WERI-Rb-1 (cell line): ENCODE measurements at places on chromosomes 3 and 15.
A peak's percentile ranks its signal among the peaks of the same experiment; 100 is the strongest.

DNA sequence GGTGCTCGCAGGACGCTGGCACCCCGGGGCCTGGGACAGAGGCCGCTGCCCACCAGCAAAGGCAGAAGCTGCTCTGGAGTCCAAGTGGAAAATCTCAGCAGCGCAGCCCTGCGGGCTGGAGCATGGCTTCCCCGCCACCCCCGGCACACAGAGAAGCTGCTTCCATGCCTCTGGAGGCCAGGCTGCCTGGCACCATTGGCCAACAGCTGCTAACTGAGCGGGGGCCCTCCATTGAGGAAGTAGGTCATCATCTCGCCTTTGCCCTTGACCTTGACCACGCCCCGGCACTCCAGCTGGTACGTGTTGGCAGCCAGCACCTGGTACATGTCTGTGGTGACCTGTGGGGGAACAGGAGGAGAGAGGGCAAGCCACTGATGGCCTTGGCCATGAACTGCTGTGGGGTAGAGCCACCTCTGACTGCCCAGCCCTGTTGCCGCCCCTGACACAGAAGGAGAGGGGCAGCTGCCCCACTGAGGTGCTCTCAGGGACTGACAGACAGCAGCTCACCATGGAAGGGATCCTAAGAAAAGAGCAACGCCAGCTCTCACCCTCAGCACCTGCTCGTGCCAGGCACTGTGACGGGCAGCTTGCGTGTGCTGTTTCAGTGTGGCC is 82.8 kb downstream of the SEC22A start:
- DNase-seq = no peak

GRCh38 chr15:81945014-81945615 is 100.7 kb downstream of the MEX3B start:
- DNase-seq = no peak

DNA sequence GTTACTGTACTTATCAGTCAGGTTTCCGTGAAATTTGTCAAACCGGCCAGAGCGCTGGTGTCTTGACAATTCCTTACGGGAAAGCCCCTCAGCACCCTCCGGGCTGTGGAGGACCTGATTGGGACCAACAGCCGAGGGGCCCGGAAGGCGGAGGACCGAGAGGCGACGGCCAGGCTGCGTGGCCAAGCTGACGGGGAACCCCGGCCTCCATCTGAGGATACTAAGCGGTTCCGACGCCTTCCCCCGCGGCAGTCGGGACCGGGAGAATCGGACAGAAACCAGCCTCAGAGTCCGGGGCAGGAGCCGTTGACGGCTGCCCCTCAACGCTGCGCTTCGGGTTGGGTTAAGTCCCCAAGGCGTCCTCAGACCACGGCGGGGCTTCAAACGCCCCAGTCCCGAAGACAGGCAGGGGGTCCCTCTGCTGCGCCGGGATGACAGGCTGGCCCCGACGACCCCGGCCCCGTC is 499 bp downstream of the ALDH1A2 start:
- DNase-seq = no peak

GRCh38 chr15:83289160-83289559 is 4.7 kb upstream of the BNC1 start:
- DNase-seq = no peak

GRCh38 chr15:73972984-73973682 is 19.0 kb downstream of the STOML1 start:
- peak; percentile 88 for DNase-seq
